ENCODE measurements at places on chromosomes 4 and X.

DNA sequence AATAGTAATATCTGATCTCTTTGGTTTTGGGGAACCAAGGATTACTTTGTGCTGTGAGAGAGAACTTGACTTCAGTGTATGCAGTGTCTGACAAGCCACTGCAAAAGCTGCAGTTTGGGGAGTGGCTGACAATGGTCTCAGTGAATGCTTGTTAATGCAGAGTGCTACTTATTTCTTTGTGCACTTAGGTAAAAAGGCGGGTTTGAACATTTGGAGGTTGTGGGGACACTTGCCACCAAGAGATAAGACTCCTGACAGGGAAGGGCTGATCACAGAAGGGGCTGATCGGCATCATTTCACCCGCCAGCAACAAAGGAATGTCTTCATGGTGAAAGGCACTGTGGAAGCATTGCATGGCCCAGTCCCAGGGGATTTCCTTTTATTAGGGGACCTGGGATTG, 28.6 kb upstream of the USP46 start:
- no peak for DNase-seq

DNA sequence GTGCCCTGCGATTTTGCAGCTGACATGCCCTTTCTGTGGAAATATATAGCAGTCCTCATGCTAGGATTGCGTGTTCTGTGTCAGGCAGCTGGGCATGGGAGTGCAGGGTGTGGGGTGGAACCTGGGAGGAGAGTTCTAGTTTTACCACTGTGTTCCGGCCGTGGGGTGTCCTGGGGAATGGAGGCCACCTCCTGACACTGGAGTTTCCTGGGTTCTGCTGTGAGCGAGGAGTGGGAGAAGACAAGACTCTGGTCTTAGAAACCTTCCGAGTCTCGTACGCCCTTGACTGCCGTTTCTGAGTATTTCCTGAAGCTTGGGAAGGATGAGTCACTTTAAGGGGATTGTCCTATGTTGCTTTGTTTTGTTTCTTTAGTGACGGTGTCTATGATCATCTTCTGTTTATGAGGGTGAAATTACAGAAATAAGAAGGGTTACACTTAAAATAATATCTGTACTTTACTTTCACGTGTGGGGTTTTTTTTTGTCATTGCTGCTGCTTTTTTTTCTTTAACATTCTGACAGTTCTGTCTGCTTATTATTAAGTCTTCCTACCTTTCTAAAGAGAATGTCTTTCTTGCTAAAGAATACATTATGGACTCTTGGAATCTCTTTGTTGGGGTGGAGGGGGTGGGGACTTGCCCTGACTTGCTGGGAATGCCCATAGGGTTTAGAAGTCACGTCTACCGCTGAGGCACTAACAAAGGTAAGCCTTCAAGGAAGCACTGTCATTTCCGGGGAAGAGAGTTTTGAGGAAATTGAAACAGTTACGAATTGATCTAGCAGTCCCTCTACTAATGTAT, 19.1 kb downstream of the CD99 start:
- DNase-seq, result no peak

GRCh38 chrX:39450234-39450977, 647.4 kb downstream of the BCOR start:
- no peak for DNase-seq

GRCh38 chr4:140800666-140801065, 44.5 kb upstream of the TBC1D9 start:
- DNase-seq, result no peak

DNA sequence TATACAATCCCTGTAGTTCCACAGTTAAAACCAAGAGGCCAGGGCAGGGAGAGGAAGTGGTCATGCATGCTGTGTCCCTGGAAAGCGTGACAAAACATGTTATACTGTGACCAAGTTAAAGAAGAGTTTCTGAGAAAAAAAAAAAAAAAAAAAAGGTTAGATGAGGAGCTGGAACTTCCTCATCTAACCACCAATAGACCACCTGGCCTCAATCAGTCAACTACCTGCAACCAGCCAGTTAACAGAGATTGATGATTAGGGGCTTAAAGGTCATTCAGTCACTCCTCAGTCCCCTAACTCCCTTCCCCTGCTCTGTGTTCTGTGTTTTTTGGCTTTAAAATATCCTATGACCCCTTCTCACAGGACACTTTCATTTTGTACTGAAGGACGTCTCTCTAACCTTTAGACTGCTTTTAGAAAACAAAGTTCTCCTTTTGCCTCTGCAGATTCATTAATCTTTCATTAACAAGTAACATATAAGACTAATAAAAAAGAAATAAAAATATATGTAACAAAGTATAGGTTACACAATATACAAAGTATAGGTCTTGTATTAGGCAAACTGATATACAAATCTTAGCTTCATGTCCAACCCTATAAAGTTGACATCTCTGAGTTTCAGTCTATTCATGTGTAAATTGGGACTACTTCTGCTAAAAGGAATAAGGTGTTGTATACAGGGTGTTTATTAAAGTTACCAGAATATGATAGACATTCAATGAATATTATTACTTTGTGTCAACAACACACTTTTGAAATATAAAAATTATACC, 179.1 kb upstream of the NDST4 start:
- no peak for DNase-seq

- DNase-seq, result no peak
Observed at GRCh38 chr4:40333921-40334352, 1.2 kb upstream of the CHRNA9 start.

- DNase-seq, result no peak
Observed at GRCh38 chr4:2786794-2787229, 6.1 kb upstream of the SH3BP2 start.

DNA sequence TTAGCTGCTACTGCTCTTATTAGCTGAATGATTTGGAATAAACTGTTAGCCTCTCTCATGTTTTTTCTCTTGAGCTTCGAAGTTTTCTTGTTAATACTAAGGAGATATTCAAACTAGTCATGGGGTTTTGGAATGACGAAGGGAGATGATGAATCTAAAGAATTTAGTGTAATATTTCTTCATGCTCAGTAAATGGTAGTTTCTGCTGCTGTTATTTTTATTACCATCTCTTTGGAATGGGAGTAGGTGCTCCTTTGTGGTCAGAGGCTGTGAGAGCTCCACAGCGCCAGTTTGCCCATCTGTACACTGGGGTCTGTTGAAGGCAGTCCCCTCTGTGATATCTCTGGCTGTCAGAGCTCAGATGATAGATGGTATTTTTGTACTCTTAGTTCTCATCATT, 33.7 kb downstream of the HTT start:
- no peak for DNase-seq

- no peak for DNase-seq
Observed at GRCh38 chr4:111074523-111075114, 451.7 kb upstream of the PITX2 start.
